ENCODE measurements at places on chromosomes 1 and 21.

DNA sequence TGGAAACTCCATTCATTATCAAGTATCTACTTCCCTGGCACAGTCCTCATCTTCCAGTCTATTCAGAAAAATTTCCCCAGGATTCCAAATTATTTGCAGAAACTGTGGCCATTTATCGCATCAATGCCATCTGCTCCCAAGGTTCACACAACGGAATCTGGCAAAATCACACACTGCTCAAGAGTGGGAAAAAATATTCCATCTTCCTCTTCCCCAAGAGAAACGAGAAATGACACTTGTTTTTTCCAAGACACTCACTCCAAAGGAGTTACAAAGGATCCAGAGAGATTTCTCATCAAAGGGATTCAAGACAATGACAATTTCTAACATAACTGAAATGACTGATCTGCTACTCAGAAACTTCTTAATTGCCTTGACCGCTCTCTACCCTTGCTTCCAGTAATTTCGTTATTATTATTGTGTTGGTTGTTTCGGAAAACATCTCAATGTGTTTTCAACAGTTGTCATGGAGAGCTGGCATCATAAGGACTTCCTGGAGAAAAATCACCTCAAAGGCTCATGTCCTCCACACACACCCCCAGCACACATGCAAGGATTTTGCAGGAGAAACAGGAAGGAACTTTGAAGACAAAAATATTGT is 128.0 kb downstream of the PSMG1 start:
- no peak for DNase-seq

GRCh38 chr21:14687268-14687625 is 141.1 kb upstream of the SAMSN1 start:
- no peak for DNase-seq

- DNase-seq, result no peak
Measured at GRCh38 chr1:162631546-162632191, 595 bp upstream of the DDR2 start.

GRCh38 chr1:108557296-108557695 is 2.6 kb upstream of the EEIG2 start:
- DNase-seq, result no peak

DNA sequence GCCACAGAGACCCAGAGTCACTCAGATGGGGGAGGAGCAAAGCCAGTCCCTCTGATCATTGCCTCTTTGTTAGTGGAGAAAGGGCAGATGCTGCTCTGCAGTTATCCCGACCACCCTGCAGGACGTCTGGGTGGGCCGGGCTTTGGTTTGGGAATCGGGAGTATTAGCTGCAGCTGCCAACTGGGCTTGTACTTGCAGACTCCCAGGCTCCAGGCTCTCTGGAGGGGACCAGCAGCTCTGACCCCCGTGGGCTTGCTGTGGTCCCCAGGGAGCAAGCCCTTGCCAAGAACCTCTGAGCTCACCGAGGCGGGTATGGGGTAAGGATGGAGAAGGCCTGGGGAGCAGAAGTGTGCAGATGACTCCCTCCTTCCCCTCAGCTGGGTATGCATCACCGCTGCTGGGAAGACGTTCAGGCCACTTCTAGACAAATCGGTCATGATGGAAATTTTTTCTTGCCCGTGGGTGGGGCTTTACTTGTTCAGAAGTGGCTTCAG is 21.6 kb downstream of the MAPKAPK2 start:
- DNase-seq, result peak; percentile 48

DNA sequence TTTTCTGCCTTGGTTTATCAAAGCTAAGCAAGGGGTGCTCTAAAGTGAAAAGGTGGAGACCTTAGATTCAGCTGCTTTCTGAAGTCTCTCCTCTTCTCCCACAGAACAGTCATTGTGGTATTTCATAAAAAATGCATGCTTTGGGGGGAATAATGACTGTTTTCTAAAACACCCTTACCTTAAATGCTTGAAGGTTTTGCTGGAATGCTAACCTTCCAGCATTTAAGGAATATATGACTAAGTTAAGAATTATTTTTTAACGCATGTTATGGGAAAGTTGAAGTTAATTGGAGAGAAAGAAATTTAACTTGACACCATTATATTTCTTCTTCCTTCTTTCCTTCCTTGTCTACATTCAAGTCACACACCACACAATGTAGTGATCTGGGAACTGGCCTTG is 162.5 kb downstream of the ROR1 start:
- no peak for DNase-seq

DNA sequence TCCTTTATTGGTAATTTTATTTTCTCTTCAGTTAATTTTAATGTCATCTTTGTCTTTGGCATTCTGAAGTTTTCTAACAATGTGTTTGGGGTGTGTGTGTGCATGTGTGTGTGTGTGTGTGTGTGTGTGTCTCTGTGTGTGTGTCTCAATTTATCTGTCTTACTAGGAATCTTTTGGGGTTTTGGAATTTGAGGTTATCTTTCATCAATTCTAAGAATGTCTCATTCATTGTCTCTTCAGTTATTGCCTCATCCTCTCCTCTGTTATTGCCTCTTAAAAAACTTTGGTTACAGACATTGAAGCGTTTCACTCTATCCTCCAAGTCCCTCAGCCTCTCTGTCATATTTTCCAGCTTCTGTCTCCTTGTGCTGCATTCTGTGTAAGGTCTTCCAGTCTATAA is 18.1 kb upstream of the SAMD13 start:
- no peak for DNase-seq

DNA sequence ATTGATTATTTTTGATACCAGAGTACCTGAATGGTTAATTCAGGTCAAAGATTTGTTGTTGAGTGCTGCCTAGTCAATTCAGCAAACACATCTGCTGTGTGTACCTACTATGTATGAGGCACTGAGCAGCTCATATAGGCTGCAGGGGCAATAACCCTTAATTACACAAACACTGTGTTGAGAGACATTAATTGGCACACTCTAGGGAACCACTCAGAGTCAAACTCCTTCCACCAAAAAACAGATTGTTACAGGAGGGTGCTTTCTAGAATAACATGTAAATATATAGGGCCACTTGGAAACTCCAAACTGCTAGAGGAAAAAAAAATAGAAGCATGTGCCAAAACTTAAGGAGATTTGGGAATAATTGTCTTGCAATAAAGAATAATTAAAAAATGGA is 31.3 kb downstream of the UBE2U start:
- DNase-seq, result no peak

- DNase-seq, result no peak
Measured at GRCh38 chr21:36587388-36587787, 107.5 kb upstream of the CLDN14 start.

- DNase-seq, result no peak
Measured at GRCh38 chr1:23354245-23354644, 10.2 kb upstream of the HNRNPR start.

DNA sequence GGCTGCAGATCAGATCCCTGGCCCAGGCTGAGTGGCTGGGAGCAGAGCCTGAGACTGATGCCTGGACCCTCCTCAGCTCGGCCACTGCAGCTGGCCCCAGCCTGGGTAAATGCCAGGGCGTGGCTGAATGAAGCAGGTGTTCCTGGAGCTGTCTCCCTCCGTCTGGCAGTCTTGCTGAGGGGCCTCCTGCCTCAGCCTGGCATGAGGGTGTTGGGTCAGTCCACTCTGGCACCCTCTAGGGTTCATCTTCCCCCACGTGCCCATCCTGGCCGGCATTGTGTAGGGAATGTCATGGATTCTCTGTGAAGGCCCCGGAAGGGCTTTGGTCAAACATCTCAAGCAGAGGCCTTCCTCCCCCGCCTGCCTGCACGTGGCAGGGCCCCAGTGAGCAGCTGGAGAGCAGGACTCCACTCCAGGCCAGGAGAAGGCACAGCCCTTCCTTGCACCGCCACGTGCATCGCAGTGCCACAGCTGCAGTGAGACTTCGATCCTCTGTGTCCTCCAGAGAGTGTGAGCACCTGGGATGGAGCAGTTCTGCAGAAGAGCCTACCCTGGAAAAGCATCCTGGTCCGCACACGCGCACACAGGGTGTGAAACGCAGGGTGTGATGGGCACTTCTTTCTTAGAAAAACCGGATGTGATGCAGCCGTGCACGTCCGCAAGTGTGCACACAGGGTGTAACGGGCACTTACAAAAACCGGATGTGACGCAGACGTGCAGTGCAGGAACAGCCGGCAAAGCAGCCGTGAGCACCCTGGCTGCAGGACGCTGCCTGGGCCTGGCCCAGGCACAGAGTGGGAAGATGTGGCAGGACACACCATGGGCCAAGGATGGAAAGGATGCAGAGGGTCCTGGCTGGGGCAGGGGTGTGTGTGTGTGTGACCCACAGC is 4.6 kb upstream of the KRTAP10-4 start:
- no peak for DNase-seq

- no peak for DNase-seq
Measured at GRCh38 chr1:175204330-175204729, 11.8 kb upstream of the KIAA0040 start.

- no peak for DNase-seq
Measured at GRCh38 chr1:243827206-243827605, 22.8 kb downstream of the AKT3 start.

All from stimulated activated CD4-positive, alpha-beta T cell treated with anti-CD3 and anti-CD28 coated beads, Interleukin-2, amount 100 ng/mL, for 4 hours (primary cell).